Renal cortex interstitium (tissue), 15 donors: ENCODE measurements at places on chromosomes 4 and X.
A peak's percentile ranks its signal among the peaks of the same experiment; 100 is the strongest.

DNA sequence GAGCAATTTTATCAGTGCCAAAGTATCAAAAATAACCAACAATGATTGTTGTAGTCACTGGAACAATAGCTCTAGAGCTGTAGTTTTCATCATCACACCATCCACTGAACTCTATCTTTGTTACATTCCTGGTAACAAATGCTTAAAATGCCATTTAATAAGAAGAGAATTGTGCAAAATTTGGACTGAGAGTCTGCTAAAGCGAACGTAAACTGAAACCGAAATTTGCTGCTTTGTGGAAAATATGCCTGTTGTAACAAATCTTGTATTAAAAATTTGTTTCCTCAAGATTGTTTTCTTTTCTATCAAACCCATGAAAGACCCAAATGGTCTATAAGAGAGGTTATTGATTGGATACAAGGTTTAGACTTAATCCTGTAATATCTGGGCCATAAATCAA lies 109.3 kb upstream of the TECRL start:
- no peak for DNase-seq

GRCh38 chr4:140870427-140870826 lies 114.2 kb upstream of the TBC1D9 start:
- no peak for DNase-seq

DNA sequence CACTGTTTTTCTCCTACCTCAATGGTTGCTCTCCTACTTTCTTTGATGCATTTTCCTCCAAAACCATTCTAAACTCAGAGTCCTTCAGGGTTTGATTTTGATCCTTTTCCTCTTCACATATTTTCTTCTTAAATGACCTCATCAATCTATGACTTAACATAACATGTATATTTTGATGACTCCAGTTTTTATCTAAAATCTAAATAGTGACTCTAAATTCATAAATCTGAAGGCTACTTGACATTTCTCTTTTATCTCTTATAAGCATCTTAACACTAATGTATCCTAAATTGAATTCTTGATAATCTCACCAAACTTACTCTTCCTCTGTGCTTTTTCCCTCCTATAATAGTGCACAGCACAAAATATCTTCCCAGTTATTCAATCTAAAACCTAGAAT lies 4.7 kb upstream of the ARHGEF38 start:
- DNase-seq, result no peak

DNA sequence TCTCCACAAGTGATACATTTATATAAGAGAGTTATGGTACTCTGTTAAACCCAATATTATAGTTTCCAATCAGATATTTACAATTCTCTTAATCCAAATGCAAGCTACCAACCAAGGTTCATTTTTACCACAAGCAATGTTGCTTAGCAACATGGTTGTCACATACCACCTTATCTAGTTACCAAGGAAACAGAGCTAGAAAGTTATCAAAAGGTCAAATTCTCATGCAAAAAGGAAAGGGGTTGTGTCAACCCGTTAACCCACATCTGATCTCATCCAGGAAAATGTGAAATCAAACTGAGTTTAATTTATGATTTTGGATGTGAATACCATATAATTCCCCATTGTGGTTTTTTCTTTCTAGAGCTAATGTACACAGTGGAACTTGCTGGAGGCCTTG lies 274.1 kb upstream of the MAGEB2 start:
- no peak for DNase-seq

DNA sequence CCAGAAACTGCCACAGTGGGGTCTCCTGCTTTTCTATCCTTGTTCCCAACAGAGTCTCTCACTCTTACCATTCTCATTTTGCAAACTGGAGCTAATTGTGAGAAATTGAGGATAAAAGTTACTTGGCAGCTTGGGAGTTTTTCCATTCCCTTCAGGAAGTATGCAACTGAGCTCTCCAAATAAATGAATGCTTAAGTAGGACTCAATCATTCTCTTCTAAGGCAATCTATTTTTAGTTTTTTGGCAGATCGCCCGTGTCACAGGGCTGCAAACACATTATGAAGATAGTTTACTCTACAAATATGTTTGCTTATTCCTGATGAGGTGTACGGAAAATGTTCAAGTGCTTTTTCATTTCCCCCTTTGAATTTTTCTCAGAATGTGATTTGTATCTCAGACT lies 5.3 kb downstream of the ASB11 start:
- peak; percentile 59 for DNase-seq

- DNase-seq, result no peak
Measured at GRCh38 chr4:157075811-157076577, at the start of gene GLRB. GLRB (plus strand) TSS chr4:157076150; CDS start chr4:157078025, 1,875 bp downstream.

- no peak for DNase-seq
Measured at GRCh38 chrX:9542106-9542760, 77.4 kb downstream of the TBL1X start.

DNA sequence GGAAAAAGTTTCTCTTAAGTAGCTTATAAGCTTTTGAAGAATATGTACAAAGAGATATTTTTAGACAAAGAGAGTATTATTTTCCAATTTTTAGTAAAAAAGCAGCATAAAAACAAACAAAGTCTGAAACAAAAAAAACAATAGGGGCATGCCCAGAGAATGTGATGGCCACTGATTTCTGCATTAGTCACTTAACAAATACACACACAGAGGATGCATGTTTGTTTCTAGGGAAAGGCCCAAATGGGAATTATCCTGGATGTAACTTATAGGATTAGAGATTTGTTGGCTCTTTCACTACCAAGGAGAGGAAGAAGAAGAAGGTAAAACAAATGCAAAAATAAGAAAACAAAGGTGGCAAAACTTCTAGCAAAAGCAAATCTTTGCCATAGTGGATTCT lies 95.9 kb upstream of the SCOC start:
- no peak for DNase-seq

GRCh38 chrX:102599951-102600579 lies 750 bp downstream of the ARMCX5 start:
- DNase-seq, result peak; percentile 9

DNA sequence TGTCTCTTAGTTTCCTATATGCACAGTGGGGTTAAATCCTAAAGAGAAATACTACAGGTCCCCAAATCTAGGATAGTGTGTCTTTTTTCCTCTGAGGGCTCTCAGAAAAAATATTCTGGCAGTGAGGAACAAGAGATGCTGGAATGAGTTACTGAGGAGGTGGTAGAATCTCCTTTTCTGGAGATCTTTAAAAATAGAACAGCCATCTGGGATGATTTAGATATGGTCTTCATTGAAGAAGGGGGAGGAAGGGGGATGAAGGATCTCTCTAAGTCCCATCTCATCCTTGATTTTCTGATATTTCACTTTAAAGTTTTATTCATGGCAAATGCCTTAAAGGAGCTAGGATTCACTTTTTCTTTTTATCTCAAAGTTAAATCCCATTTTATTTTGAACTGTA lies 235.0 kb downstream of the MAML3 start:
- DNase-seq, result no peak

DNA sequence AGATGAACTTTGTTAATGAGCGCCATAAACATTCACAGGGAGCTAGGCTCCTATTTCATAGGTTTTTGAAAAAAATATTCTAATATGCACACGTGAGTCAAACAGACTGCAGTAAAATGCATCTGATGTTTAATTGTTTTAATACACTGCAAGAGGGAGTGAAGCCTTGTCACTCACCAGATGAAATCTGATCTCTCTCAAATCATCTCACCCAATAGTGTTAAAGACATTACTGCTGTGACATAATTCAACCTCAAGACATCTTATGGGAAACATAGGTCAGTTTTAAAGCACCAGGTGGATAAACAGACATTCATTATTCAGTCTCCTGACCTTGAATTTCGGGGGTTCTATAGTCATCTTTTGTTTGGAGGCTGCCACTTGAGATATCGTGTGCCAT lies 148.3 kb downstream of the MAML3 start:
- no peak for DNase-seq

DNA sequence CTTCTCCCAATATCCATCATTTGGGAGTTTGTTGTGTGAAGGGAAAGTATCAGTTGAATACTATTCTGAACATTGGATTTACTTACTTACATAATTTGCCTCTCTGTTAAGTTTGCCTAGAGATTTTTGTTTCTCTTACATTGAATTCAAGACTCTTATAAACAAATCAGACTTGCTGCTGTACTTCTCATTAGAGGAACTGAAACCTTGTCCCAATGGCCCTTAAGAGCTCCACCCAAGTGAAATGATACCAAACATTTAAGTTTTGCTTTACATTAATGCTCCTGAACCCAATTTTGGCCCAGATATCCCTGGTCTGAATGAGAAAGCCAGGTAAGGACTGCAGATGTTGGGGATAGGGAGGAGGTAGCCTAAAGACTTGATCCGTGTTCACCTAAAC lies 32.0 kb downstream of the HAND2 start:
- DNase-seq, result no peak

DNA sequence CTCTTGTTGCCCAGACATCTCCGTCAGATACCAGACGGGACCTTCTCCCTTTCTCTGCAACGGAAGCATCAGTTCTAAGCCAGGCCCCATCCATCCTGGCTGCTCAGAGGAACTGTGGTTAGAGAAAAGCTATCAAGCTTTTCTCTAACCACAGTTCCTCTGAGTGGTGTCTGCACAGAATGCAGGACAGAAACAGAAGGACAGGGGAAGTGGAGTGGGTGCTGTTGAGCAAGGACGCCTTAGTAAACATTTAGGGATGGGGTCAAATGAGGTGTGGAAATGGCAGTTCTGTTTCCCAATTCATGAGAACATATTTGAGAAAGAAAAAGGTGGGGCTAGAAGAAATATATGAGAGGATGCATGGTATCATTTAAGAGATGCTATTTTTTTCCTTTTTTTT lies 283.8 kb downstream of the CRLF2 start:
- no peak for DNase-seq

GRCh38 chrX:97308171-97308570 lies 424.5 kb downstream of the RPA4 start:
- DNase-seq, result no peak

GRCh38 chr4:45323453-45324058 lies 597.2 kb upstream of the GNPDA2 start:
- no peak for DNase-seq

GRCh38 chr4:156734965-156735895 lies 236.4 kb downstream of the PDGFC start:
- DNase-seq, result no peak

DNA sequence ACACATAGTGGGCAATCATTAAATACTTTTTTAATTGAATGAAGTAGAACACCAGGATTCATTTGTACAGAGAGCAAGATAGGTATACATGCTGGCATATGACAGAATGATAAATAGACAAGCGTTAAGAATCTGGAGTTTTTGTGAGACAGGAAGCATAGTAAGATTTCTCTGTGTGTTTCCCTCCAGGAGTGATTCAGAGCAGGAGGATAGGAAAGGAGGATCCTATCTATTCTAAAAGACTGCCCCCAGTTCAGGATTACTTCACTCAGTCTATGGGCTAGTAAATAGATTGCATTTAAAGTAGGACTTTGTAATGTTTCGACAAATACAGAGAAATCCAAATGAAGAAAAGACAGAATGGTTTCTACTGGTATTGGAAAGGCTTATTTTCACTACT lies 423.7 kb downstream of the PDGFC start:
- DNase-seq, result no peak

DNA sequence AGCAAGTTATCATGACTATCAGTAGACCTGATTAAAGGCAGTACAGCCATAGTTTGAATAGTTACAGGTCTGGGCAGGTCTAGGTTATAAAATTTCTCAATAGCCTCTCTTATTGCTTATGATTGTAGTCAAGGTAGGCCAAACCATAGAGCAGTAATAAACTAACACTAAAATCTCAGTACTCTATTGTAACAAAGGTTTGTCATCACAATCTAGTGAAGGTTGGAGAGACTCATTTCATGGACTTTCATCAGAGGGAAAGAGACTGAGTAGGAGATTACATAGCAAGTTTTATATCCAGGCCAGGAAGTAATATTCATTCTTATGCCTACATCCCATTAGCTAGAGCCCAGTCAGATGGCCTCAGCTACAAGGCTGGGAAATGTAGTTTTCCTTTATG lies 141.0 kb downstream of the ASB9 start:
- DNase-seq, result no peak

DNA sequence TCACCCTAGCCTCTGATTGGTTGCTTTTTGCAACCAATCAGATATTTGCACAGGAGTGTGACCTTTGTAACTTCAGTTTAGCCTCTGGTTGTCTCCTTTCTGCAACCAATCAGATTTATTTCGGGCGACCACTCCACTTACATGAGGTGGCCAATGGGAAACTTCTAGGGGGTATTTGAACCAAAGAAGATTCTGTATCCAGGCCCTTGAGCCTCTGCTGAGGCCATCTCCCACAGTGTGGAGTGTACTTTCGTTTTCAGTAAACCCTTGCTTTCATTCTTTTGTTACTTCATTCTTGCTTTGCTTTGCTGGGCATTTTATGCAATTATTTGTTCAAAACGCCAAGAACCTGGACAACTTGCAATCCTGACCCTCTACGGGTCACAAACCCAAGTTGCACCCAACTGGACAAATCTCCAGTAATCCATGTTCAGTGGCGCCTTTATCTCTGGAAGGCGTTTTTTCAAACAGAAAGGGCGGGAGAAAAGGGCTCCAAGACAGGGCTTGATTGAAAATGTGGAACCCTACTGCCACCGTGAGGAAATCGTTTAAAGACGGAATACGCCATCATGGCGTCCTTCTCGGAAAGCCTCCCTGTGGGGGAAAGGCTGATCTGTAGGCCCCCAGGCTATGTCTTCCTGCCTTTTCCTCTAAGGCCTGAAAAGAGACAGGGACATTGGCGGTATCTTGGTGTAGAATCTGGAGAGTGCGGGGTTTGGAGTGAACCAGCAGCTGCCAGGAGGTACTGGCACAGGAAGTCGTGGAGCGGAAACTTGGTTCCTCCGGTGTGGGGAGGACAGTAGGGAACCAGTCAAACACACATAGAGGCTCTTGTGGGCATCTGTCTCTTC lies 184.6 kb downstream of the OR13H1 start:
- DNase-seq, result no peak

- no peak for DNase-seq
Measured at GRCh38 chr4:3866813-3867129, 100.6 kb downstream of the ADRA2C start.

DNA sequence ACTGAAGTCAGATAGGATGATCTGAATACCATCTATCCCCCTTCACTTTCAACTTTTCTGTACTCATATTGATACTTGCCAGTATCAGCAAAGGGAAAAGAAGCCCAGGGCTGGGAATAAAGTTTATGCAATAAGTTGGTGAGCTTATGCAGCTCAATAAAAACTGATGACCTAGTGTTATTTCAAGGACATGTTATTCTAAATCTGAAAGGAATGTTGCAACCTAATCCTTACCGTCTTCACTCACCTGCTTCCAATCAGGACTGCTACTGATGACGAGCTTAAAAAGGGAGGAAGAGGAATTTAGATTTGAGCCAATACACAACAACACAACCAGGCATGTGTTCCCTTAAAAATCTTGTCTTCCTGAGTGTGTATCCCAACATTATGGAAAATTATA lies 419.9 kb downstream of the SPRY1 start:
- DNase-seq, result no peak

DNA sequence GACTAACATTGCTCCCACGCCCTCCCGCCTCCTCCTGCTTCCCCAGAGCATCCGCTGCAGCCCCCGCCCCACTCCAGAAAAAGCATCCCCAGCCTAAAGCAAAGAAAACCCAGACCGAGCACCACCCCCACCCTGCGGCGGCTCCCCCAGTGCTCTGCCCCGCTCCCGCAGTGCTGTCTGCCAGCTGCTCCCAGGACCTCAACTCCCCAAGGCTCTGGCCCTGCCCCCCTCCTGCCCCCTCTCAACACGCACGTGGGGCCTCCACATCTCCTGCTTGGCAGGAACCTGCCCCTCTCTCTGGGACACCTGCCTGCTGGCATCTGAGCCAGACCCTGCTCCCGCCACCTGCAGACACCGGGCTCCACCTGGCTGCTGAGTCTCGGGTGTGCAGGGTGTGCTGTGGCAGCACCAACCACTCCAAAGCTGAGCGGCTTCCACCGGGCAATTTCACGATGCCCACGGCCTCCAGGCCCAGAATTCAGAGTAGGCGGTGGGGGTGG lies 79.4 kb downstream of the FAM53A start:
- DNase-seq, result no peak

- DNase-seq, result no peak
Measured at GRCh38 chr4:99390055-99390454, 37.5 kb upstream of the ADH1C start.
